Immature natural killer cell (primary cell): ENCODE measurements at places on chromosomes 13 and 19. TPM values are rescaled to one million over a fixed set of nuclear protein-coding genes. Genes with fewer than 3 reads are reported as not detected.

The GPX4 gene
- polyA plus RNA-seq = 280 TPM

The PLPPR2 gene
- polyA plus RNA-seq = 2.7 TPM

GRCh38 chr13:71082631-71083030, 784.4 kb downstream of the DACH1 start:
- no peak for DNase-seq

The LCP1 gene
- polyA plus RNA-seq = 2,262 TPM

The LRCH1 gene
- 5.5 TPM for polyA plus RNA-seq

The RGL3 gene
- polyA plus RNA-seq = not detected

The MEIOSIN gene
- not detected for polyA plus RNA-seq

The PSG4 gene
- polyA plus RNA-seq = not detected

The ZNF547 gene
- polyA plus RNA-seq = 0.61 TPM

The NACC1 gene
- polyA plus RNA-seq = not detected

- peak; percentile 60 for DNase-seq
These were observed 686 bp downstream of the SETDB2 start for GRCh38 chr13:49444524-49445395.

DNA sequence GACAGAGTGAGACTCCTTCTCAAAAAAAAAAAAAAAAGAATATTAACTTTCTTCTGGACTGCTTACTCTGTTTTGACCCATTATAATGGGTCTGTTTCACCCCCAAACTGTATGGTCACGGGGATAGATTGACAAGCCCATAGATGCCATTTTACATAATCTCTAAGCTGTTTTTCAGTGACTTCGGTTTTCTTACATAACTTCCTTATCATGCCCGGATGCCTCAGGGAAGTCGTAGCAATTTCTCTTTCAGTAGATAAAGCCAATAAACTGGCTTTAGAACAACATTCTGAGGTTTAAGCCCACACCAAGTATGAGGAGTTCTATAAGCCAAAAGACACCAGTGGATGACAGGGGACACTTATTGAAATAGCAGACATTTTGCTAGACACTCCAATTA, 5.9 kb upstream of the ZNF254 start:
- no peak for DNase-seq

The ZNF573 gene
- polyA plus RNA-seq = 9.6 TPM

GRCh38 chr19:10454267-10454666, 33.9 kb downstream of the PDE4A start:
- no peak for DNase-seq

GRCh38 chr13:46575818-46576221, 22.9 kb downstream of the LRCH1 start:
- DNase-seq = no peak

The FFAR1 gene
- not detected for polyA plus RNA-seq

GRCh38 chr13:34879851-34880250, 62.2 kb upstream of the NBEA start:
- no peak for DNase-seq

The ZNF333 gene
- polyA plus RNA-seq = 14.6 TPM

GRCh38 chr19:55418185-55418584, 10.6 kb upstream of the UBE2S start:
- peak; percentile 39 for DNase-seq

- no peak for DNase-seq
These were observed 149.8 kb downstream of the ZIC5 start for GRCh38 chr13:99821741-99822140.

The YJEFN3 gene
- 0.21 TPM for polyA plus RNA-seq

The CYP2F1 gene
- polyA plus RNA-seq = not detected

The ZNF284 gene
- 0.84 TPM for polyA plus RNA-seq

DNA sequence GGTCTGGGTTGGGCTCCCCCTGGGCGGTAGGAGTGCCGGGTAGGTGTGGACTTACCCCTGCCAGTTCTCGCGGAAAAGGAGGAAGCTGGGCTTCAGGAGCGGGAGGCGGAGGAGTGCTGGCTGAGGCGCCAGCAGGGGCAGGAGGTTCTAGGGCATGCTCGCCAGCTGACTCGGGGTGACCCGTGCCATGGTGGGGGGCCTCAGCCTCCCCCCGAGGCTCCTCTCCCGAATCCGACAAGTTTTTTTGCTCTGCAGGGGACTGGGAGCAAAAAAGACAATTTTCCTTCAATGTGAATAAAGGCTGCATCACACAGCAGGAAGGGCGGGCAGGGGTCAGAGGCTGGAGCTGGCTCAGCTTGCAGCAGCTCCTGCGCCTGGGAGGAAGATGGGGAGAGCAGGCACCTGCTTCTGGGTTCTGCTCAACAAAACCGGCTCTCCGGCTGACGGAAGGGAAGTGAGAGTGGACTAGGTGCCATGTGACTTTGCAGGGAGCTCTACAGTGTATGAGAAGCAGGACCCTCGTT, 26.5 kb downstream of the RANBP3 start:
- no peak for DNase-seq

- DNase-seq = no peak
These were observed 92.0 kb downstream of the KCNRG start for GRCh38 chr13:50107205-50107604.

GRCh38 chr13:97380696-97381095, 53.3 kb upstream of the RAP2A start:
- DNase-seq = no peak

- no peak for DNase-seq
These were observed 431 bp downstream of the FUT3 start for GRCh38 chr19:5850743-5851293.

DNA sequence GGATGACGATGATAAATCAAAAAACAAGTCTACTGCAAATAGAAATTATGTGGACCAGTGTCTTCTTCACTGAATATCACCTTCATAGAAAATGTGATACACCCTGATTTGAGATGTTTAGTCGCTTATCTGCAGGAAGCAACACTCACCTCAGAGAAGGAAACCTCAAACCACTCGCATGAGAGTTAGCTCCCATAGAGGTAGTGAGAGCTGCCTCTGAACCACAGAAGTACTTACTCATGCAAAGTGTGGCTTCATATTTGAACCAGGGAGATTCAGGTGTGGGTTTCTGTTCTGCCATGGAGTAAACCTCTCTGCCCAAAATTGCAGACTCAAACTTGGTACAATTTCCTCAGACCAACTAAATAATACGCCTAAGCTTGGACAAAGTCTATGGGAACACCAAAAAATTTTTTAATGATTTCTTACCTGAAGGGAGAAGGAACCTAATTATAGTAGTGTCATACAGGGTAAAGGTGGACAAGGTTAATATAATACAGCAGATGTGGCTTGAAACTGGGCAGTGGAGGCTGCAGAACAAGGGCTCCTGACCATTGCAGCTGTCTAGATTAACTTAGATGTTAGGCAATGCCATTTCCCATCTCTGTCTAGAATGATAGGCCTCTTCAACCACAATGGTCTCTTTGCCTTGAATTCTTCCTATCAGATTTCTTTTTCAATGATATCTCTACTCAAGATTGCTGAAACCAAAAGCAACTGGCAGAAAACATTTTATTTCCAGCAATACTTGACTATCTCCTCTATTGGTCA, 29.6 kb upstream of the RCBTB2 start:
- peak; percentile 86 for DNase-seq

DNA sequence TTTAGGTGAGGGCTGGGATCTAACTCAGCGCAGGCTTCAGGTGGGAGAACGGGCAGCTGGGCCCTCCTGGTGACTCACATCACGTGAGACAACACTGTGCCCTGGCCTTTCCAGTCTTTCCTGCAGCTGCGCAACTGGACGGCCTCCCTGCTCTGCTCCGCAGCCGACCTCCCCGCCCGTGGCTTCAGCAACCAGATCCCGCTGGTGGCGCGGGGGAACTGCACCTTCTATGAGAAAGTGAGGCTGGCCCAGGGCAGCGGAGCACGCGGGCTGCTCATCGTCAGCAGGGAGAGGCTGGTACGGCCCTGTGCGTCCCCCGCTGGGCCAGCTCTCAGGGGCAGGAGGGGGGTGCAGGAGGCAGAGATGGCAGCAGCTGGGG, 8.8 kb downstream of the SPPL2B start:
- DNase-seq = no peak

DNA sequence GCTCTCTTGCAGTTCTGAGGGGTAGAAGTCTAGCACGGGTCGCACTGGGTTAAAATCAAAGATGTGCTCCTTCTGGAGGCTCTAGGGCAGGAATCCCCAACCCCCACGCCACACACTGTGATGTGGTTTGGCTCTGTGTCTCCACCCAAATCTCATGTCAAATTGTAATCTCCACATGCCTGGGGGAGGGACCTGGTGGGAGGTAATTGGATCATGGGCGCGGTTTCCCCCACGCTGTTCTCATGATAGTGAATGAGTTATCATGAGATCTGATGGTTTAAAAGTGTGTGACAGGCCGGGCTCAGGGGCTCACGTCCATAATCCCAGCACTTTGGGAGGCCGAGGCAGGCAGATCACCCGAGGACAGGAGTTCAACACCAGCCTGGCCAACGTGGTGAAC, 26.6 kb upstream of the CALM3 start:
- DNase-seq = no peak

The RASGRP4 gene
- 0.78 TPM for polyA plus RNA-seq

- DNase-seq = peak; percentile 45
These were observed 16.1 kb downstream of the ZFR2 start for GRCh38 chr19:3852614-3853254.

DNA sequence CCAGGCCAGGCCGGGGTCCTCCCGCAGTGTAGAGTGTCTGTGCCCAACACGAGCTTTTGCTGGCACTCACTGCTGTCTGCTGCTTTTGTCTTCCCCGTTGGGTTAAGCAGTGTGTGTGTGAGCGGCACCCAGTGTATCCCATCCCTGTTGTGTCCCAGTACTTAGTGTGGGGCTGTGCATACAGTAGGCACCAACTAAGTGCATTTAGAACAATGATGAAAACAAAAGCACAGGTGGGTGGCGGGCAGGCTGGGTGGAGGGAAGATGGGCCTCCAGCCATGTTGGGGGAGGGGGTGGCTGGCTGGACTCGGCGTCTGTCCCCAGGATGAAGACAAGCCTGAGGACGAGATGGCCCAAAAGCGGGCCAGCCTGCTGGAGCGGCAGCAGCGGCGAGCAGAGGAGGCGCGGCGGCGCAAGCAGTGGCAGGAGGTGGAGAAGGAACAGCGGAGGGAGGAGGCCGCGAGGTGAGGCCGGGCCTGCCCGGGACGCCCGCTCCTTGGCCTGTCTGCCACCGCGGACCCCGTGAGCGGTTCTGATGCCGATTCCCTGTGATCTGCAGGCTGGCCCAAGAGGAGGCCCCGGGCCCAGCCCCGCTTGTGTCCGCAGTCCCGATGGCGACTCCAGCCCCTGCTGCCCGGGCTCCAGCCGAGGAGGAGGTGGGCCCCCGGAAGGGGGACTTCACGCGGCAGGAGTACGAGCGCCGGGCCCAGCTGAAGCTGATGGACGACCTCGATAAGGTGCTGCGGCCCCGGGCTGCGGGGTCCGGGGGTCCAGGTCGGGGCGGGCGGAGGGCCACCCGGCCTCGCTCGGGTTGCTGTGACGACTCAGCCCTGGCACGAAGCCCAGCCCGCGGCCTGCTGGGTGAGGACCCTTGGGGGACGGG, 14.2 kb downstream of the XAB2 start:
- no peak for DNase-seq

GRCh38 chr13:44436589-44437337, 63.1 kb downstream of the SERP2 start:
- peak; percentile 46 for DNase-seq

GRCh38 chr13:31351376-31351775, 151.6 kb downstream of the B3GLCT start:
- no peak for DNase-seq
